Thymus (tissue), 14 donors: ENCODE measurements at places on chromosomes 5 and 9. TPM values are rescaled to one million over a fixed set of nuclear protein-coding genes. Genes with fewer than 3 reads are reported as not detected.
A peak's percentile ranks its signal among the peaks of the same experiment; 100 is the strongest.

The OR13C4 gene
- not detected for total RNA-seq

The TNPO1 gene
- 78.5 TPM for total RNA-seq

The TNFSF15 gene
- 1.5 TPM for total RNA-seq

The DNAH5 gene
- 0.24 TPM for total RNA-seq

The SPATA31D4 gene
- total RNA-seq, result not detected

The BRINP1 gene
- 1.2 TPM for total RNA-seq

The CCL27 gene
- total RNA-seq, result 4.4 TPM

The WNT8A gene
- 0.05 TPM for total RNA-seq

The LHX2 gene
- 0.19 TPM for total RNA-seq

The DNM1 gene
- 0.94 TPM for total RNA-seq

The BTNL3 gene
- total RNA-seq, result not detected

The ZNF300 gene
- total RNA-seq, result 7.7 TPM

The CBY3 gene
- 0.19 TPM for total RNA-seq

- no peak for DNase-seq
These were observed 204.5 kb downstream of the CWC27 start for GRCh38 chr5:64973215-64973614.

- peak; percentile 4 for DNase-seq
These were observed 142.9 kb downstream of the SLCO4C1 start for GRCh38 chr5:102153003-102153759.

DNA sequence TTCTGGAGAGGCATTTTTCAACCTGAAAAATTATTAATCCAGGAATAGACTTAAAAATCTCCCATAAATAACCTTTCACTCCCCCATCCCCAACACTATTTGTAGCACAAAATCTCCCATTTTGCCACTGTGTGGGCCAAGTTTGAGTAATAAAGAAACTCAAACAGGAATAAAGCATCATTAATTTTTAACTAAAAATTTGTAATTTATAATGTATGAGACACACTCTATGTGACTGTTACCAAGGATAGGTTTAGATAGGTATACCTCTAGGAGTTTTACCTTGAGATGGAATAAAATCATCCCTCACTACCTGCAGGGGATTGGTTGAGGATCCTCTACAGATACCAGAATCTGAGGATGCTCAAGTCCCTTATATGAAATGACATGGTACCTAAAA, 30.1 kb downstream of the CHD1 start:
- no peak for DNase-seq

- no peak for DNase-seq
These were observed 72.7 kb upstream of the SPATA31D4 start for GRCh38 chr9:81855538-81855937.

DNA sequence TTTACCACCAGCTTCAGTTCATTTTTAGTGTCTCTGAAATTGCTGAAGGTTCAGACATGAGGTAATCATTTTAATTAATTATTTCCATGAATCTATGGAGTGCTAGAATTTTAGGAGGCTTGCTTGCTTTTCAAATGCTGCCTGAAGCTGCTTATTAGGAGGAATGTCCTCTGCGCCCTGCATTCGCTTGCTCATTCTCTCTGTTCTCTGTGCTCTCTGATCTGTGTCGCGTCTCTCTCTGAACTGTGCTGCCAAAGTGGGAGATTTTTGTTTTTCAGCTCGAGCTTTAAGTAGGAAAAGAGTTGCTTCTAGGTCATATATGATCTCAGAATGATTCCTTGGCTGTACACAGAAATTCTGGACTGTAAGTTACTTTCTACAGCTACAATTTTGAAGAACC, 101.7 kb upstream of the PRR16 start:
- no peak for DNase-seq

- DNase-seq, result peak; percentile 7
These were observed 43.7 kb upstream of the TTC1 start for GRCh38 chr5:159965031-159965837.

- DNase-seq, result no peak
These were observed 293.5 kb downstream of the EFNA5 start for GRCh38 chr5:107377277-107377609.

DNA sequence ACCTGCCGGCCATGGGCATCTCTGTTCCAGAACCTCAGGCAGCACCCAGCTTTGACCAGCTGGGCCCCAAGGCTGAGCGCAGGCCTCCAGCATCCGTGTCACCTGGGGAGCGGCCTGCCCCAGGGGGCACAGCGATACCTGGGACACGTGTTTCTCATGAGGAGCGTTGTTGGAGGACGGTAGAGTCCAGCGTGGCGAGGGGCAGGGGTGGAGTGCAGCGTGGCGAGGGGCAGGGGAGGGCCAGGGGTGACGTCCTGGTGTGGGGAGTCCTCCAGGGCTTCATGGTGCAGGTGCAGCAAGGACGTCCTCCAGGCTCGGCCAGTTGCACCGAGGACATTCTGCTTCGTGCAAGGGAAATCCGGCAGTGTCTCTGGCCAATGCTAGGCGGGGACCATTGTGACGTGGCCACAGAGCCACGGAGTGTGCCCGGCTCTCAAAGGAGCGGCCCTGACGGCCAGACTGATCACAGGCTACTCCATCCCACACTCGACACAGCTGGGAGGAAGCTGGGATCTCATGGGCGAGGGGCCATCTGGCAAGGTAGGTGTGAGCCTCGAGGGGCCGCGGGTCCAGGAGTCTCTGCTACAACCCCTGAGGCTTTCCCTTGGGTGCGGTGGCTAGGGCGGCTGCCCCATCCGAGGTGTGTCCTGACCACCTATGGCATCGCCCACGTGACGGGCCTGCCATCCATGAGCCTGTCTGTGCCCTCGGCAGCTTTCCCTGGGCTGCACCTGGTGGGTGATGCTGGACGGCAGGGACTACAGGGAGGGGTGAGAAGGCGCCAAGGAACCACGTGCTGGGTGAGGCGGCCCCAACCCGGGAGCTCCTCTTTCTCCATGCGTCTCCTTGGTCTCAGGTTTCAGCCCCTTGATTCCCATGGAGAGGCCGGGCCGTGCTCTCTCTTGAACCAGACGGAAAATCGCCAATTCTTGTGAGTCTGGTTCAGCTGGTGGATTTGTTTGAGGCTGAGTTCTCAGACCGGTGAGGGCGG, 33.8 kb downstream of the SLC9A3 start:
- no peak for DNase-seq

- DNase-seq, result no peak
These were observed 164.1 kb downstream of the PRR16 start for GRCh38 chr5:120628156-120628555.

GRCh38 chr5:167208911-167209310, 1082.5 kb upstream of the WWC1 start:
- no peak for DNase-seq

GRCh38 chr9:86262492-86262891, 3.0 kb upstream of the C9orf153 start:
- DNase-seq, result no peak

- no peak for DNase-seq
These were observed 33.0 kb downstream of the SSBP2 start for GRCh38 chr5:81717860-81718259.

GRCh38 chr5:88888848-88889188, 5.8 kb upstream of the MEF2C start:
- no peak for DNase-seq

- DNase-seq, result no peak
These were observed 28.8 kb downstream of the AHRR start for GRCh38 chr5:350355-350754.

GRCh38 chr5:115785381-115786065, 30.9 kb downstream of the CDO1 start:
- no peak for DNase-seq

GRCh38 chr9:3692606-3693005, 166.8 kb upstream of the RFX3 start:
- no peak for DNase-seq

GRCh38 chr9:128396970-128397613, 23.6 kb upstream of the CERCAM start:
- no peak for DNase-seq

DNA sequence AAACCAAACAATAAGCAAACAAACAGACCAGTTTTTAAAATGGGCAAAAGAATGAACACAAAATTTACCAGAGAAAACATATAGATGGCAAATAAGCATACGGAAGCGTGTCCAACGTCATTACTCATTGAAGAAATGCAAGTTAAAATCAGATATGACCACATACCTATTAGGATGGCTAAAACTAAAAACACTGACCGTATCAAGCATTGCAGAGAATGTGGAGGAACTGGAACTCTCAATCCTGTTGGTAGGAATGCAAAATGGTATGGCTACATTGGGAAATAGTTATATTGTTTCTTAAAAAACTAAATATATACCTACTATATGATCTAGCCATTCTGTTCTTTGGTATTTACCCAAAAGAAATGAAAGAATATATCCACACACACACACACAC, 129.4 kb upstream of the ACO1 start:
- no peak for DNase-seq

- DNase-seq, result no peak
These were observed 147.0 kb upstream of the RASA1 start for GRCh38 chr5:87120518-87121303.

DNA sequence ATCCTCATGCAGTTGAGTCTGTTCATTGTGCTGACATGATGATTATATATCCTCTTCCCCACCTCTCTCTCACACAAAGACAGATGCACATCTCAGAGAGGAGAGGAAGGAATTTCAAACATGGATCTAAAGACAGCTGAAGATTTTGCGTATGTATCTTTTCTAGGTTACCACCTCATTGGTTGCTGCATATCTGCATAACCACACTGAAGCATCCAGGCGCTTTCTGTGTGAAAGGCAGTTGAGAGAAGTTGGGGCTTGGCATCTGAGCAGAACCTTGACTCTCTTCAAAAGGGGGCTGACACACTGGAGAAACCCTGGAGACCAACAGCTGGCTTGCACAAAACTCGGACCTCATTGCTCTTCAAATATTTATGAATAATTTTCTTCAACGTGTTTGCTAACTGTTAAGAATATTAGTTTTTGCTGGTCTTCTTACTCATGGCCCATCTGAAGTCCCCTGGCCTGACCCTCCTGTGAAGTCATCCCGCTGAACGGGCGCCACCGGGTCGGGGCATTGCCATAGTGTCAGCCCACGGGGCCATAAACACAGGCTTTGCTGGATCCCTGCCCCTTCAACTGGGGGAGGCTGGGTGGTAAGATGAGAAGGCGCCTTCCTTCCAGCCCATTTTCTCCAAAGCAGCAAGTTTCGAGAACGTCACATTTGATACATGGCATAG, 593.2 kb upstream of the CLINT1 start:
- no peak for DNase-seq

- DNase-seq, result no peak
These were observed 35.6 kb downstream of the TNFSF8 start for GRCh38 chr9:114894609-114895433.

DNA sequence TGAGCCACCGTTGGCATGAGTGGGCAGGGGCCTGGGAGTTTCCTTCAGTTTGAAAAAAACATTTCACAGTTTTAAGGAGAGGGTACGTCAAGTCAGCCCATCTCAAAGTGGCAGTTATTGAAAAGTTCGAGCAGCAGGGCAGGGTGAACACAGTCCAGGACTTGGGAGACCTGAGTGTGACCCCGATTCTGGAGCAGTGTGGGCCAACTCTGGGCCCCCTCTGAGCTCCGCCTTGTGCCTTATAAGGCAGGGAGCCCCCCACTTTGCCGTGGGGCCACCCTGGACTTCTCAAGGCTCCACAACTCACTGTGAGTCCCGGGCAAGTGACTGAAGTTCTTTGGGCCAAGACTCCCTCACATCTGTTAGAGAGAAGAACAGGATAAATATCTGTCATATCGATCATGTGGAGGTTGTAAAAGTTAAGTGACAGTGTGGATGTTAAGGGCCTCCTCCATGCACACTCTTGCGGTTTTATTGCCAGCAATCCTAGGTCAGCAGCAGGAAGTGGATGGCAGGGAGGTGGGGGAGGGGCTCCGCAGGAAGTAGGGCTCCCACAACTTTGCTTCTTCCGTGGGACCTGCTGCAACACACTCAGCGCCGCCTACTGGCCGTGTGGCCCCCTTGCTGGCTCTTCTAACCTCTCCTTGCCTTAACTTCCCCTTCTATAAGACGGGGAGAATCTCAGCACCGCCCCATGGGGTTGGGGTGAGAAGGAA, 38.4 kb downstream of the HRH2 start:
- peak; percentile 87 for DNase-seq

DNA sequence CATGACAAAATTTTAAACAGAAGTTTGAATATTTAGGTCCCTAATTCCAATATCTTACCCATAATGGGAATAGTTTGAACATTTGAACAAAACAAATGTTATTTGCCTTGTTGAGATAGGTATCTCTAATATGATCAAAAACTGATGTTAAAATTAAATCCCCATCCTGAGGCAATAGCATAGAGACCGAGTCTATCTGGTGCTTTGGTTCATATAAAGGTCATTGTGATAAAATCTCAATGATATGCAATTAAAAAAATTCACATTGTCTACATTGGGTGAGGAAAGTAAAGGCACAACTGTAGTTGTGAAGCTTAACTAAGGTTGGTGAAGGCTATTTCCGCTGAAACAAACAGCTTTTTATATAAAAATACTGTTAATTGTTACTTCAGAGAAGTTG, 318.3 kb downstream of the CAAP1 start:
- no peak for DNase-seq

GRCh38 chr9:112861638-112862555, 28.8 kb downstream of the SLC46A2 start:
- DNase-seq, result no peak

GRCh38 chr5:132411304-132412013, 41.9 kb downstream of the SLC22A5 start:
- DNase-seq, result no peak

- no peak for DNase-seq
These were observed 48.7 kb upstream of the SPATA31D4 start for GRCh38 chr9:81879501-81879916.
